ENCODE measurements at places on chromosomes 4 and X. TPM values are rescaled to one million over a fixed set of nuclear protein-coding genes. Genes with fewer than 3 reads are reported as not detected.
A peak's percentile ranks its signal among the peaks of the same experiment; 100 is the strongest.

DNA sequence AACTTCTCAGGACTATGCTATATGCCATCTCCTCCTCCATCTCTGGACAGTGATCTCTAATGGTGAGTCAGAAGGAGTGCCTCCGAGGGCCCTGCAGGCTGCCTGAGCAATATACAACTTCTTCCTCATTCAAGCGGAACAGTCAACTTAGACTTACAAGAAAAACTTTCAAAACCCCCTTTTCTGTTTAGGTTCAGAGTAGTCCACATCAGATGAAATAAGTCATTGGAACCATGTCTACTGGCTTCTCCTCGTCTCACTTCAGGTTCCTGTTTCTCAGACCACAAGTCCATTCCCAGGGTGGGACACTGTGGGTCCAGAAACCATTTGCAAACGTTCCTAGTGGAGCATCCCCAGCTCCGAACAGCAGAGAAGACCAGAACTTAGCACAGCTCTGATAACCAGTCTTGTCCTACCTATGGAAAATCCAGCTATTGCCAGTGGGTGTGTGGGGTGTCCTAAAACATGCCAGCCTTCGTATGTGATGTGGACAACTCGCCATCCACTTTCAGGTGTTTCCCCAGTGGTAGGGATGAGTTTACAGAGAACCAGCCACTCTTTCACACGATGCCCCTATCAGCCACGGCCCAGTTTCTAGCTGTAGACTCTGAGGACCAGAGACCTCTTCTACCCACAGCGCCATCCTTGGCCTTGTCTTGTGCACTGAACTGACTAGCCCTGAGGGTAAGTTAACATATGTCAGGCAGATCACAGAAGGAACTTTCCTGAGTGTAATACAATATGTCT, 32.7 kb upstream of the NKRF start:
- peak; percentile 3 for DNase-seq

- DNase-seq, result peak; percentile 24
Observed at GRCh38 chr4:40721730-40722171, 28.0 kb upstream of the NSUN7 start.

DNA sequence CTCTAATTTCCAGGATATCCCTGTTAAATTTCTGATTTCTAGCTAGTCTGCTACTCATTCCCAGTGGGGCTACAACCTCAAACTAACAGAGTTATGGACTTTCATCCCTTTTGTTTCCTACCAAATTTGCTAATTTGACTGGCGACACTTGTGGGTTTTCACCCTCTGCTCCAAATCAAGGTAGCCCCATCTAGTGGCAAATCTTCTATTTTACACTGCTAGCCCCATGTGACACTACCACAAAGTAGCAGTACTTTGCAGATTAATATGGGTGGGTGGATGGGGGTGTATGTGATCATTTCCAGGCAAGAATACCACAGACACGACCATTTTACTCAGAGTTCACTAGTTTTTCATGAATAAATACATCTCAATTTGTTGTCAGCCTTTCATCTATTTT, 150.3 kb downstream of the MSL3 start:
- DNase-seq, result peak; percentile 63

Gene ART3
- not detected for total RNA-seq

All from PC-3 (cell line).